ENCODE measurements at places on chromosomes 1 and 21.

DNA sequence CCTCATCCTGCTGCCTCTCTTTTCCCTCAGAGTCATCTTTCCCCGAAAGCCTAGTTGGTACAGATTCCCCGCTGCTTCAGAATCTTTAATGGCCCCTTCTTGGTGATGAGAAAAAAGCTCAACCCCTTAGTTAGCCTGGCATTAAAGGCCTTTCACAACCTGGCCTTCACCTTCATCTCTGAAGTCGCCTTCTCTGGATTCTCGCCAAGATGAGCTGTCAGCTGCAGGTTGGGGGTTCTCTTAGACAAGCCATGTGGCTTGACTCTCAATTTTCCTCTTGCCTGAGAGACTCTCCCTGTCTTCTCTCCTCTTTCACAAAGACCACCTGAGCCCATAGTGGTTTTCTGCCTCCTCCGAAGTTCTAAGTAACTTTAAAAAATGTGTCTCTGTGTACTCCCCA is 15.5 kb upstream of the DISC1 start:
- no peak for DNase-seq

DNA sequence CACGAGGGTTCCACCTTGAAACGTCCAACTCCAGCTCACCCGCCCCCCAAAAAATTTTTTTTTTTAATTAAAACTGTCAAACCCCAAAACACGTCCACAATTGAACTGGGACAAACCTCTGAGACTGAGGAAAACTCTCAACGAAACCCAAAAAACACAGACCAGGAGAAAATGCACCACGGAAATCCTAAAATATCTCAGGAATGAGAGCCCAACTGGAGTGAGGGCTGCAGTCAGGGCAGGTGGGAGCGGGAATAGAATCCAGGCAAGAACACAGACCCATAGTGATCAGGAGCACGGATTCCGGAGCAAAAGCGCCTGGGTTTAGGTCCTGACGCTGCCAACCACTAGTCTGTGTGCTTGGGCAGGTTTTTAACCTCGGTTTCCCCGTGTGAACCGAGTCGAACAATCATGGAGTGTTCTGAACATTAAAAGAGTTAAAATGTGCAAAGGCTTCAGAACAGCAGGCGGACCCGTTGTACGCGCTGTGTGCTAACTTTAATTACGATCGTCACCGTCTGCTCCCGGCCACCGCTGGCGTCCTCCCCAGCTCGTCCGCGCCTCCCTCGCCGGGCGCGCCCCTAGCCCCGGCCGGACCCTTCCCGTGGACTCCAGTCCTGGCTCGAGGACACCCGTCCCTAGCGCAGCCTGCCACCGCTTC is 624 bp downstream of the ARHGAP29 start:
- DNase-seq: no peak

DNA sequence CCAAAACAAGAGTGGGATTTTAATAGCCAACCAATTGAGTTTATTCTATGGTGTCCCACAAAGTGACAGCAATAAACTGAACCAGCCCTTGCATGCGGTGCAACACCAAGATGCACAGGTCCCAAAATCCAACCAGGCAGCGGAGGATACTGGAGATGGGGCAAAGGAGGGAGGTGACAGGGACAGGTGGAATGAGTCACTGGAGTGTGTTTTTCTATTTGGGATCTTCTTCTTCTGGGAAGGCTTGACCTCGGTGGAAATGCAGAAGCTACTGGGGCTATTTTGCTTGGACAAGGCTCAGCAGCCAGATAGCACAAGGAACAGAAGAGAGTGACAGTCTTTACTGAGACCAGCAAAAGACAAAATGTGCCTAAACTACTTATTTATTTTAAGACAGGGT is 97.5 kb downstream of the PLXNA2 start:
- DNase-seq: no peak

DNA sequence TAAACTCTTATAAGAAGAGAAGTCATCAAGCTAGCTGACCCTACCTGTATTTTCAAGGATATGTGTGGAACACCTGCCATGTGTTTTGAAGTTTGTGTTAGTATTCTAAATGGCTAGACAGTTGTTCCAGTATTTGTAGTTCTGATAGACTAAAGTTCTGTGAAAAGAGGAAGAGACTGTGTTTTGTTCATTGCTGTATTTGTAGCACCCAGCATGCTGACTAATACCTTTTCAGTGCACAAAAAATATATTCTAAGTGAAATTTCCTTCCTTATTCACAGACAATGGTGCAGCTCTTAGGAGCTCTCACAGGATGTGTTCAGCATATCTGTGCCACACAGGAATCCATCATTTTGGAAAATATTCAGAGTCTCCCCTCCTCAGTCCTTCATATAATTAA is 8.2 kb upstream of the METTL18 start:
- DNase-seq: peak; percentile 32

DNA sequence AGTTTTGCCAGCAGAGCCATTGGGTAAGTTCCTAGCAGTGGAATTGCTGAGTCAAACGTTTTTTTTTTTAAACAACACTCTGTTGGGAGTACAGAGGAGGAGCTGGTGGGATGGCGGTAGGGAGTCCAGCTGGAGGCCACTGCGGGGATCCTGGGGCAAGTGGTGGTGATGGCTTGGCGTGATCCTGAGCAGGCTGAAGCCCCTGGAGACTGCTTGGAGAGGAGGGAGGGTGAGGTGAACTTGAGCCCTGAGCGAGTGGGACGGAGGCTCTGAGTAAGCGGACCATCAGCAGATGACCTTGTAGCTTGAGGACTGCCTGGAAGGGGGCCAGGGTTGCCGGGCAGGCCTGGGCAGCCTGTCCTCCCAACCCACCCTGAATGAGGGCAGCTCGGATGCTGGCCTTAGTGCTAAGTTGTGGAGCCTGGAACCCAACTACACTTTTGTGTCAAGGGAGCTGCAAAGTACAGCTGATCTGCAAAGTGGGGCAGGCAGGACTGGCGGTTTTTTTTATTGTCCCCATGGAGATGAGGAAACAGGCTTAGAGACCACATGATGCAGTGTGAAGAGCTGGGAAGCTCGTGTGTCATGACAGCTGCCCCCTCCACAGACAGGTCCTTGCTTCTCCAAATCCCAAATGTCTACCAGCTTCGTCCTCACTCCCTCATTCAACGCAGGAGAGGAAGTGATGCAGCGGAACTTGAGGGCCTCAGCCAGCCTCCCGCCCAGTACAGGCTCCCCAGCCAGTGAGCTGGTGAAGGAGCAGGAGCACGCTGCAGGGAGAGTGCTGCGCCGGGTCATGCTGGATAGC is 20.2 kb downstream of the MRPL37 start:
- peak; percentile 87 for DNase-seq

DNA sequence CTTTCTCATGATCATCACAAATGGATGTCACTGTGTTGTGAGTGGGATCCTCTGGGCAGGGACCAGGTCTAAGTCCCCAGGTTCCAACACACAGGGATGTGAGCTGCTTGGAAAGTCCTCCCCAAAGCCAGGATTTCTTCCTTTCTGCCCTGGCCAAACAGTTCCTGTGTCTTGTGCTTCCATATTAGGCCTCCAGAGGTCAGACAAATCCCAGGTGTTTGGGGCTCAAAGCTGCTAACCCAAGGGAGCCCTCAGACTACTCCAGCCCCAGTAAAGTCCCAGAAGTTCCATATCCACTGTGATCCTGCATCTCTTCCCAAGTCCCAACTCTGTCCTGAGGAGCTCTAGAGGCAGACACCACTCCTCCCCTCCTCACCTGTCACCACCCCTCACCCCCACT is 27.7 kb upstream of the MAGOH start:
- no peak for DNase-seq

DNA sequence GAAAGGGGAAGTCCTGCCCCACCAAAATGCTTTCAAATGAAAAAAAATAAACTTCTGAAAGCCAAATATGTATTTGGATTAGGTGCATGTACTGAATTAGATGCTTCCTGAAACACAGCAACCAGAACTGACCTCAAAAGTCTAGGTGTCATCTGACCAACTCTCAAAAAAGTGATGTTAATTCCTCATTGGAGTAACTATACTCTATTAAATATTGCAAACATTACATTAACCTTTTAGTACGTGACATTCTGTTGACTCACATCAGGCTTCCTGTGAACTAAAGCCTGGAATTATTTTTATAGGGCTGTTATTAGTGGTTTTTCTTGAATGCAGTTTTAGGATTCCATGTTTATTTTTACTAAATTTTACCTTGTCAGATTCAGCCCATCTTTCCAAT is 73.5 kb downstream of the ASTN1 start:
- no peak for DNase-seq

DNA sequence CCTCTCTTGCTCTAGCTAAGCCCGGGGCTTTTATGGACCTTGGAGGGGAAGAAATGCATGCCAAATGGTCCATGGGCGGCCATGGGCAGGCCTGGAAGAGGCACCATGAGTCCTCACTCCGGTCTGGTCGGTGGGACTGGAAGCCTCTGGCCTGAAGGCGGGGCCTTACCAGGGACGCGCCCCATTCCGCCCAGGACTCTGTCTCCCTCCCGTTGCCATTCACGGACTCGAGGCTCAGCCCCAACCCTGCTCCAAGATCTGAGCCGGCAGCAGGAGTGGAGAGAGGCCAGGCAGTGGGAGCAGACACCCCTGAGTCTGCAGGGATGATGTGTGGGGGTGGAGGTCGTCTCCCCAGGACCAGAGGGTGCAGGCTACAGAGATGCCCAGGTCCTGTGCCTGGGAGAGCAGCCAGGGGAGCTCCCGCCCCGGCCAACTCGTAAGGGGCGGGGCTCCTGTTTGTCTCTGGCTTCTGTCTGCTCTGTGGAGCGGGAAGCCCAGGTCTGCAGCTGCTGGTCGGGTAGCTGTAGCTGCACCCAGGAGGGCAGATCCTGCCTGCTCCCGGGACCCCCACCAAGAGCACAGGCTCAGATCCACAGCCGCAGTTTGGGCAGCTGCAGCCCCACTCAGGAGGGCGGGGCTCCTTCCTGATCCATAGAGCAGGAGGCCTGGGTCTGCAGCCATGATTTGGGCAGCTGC is 8.3 kb upstream of the KANK4 start:
- DNase-seq: no peak

DNA sequence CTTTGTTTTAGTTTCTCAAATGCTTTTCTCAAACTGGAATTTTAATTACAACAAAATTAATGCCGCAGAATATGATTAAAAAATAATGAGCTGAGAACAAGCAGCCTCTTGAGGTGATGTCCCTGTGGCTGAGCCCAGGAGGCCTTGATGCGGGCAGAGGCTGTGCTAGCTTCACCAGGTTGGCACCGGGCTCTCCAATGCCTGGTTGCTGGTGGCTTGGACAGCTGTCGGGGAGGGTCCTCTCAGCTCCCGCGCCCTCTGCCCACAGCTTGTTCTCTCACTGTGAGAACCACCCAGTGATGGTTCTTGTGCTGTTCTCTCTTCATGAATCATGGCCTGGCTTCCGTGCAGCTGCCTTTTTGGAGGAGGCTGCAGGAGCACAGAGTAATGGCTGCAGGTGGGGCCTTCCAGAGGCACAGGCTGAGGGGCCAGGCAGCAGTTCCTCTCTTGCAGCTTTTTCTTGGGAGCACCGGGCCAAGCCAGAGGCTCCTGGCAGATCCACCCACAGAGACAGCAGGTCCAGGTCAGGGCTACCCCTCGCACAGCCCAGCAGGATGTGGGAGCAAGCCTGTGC is 156.3 kb downstream of the PCBP3 start:
- DNase-seq: no peak

DNA sequence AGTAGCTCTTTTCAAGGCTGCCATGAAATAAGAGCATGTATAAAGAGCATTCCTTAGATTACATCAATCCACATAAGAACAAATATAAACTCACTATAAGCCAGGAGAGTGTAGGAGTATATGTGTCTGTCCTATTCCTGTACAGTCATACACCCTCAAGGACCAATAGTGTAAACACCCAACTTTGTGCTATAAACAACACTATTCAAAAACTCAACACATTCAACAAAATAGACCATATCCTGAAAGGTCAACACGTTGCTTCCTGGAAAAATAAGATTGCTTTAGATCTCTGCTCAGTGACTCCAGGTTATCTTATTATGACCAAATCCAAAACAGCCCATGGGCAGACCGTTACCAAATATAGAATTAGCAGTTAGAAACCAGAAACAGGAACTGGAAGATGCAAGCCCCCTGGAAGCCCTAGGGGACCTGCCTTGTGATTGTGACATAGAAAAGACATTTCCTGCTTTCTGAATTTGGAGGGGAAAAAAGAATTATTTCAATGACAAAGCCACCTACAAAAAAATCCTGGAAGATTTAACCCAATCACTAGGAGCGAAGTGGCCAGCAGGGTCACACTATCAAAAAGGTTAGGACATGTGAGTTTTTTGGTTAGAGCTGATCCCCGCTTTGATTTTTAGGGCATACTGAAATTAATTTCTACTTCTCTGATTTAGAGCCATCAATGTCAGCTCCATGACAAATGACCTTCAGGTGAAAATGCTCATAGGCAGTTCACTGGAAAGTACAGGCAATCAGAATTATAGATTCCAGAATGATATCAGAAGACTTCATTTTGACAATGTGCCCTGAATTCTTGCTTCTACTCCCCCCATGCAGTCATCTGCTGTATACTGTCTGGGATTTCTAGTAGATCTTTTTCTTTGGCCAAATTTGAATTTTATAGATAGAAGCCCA is 59.9 kb downstream of the LRRC8C start:
- peak; percentile 59 for DNase-seq

DNA sequence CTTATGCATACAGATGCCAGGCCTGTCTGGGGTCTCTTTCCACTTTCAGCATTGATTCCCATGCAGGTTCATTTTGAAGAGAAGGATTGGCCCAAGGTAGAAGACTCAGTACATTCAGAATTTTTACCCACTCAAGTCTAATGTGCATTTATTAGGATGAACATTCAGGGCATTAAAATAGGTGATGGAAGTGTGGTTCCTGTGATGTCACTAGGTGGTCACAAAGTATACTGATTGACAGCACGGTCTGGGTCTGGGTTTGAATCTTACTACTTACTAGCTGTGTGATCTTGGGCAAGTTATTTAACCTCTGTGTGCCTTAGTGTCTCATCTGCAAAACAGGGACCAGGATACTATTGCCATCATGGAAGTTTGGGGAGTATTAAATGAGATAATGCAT is 711 bp upstream of the ZNF648 start:
- no peak for DNase-seq

DNA sequence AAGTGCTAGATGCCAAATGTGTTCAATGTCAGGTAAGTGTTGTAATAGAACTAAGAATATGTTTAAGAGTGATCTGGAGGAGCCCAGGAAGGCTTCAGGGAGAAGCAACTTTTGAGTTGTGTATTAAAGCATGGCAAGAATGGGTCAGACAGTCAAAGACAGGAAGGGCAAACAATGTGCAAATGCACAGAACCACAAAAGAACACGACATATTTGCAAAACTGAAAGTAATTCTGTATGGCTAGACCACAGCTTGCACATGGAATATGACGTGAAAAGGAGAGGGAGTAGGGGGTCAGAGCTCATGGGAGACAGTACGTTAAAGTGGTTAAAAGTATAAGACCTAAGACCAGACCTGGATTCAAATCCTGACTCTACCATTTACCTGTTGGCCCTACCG is 7.1 kb upstream of the SORT1 start:
- no peak for DNase-seq

- peak; percentile 28 for DNase-seq
These were observed 106.0 kb downstream of the RABGAP1L start for GRCh38 chr1:174265282-174265681.

DNA sequence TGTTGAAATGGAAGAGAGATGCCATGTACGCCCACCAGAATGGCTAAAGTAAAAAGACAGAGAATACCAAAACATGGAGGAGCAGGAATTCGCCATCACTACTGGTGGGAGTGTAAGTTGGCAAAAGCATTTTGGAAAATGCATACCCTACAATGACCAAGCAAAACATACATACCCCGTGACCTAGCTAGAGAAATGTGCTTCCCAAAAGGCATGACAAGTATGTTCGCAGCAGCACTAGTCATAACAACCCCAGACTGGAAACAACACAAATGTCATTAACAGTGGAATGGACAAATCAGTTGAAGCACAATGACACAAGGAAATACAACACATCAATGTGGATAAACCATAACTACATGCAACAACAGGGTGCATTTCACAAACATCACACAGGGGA is 27.2 kb downstream of the SYT2 start:
- no peak for DNase-seq

GRCh38 chr1:207579436-207579799 is 65.5 kb upstream of the CR1L start:
- DNase-seq: peak; percentile 50

Data from suppressor macrophage treated with lipopolysaccharide for 4 hours (primary cell).